ENCODE measurements at places on chromosomes 5 and 9.

DNA sequence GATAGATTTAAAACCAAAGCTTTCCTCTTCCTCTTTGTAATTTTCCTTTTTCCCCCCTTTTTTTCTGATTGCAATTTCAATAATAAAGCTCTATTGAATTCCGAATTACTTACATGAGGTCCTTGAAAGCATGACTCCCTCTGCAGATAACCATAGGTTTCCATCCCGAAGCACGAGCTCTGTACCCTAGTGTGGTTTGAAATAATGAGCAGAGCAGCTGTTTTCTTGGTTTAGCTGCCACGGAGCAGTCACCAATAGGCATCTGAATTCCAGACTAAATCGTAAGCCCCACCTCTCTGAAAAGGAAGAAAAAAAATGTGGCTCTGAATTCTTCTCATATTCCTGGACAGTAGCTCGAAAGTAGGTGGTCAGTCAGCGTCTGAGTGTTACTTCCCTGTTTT lies 18.5 kb upstream of the GNE start:
- DNase-seq = no peak

DNA sequence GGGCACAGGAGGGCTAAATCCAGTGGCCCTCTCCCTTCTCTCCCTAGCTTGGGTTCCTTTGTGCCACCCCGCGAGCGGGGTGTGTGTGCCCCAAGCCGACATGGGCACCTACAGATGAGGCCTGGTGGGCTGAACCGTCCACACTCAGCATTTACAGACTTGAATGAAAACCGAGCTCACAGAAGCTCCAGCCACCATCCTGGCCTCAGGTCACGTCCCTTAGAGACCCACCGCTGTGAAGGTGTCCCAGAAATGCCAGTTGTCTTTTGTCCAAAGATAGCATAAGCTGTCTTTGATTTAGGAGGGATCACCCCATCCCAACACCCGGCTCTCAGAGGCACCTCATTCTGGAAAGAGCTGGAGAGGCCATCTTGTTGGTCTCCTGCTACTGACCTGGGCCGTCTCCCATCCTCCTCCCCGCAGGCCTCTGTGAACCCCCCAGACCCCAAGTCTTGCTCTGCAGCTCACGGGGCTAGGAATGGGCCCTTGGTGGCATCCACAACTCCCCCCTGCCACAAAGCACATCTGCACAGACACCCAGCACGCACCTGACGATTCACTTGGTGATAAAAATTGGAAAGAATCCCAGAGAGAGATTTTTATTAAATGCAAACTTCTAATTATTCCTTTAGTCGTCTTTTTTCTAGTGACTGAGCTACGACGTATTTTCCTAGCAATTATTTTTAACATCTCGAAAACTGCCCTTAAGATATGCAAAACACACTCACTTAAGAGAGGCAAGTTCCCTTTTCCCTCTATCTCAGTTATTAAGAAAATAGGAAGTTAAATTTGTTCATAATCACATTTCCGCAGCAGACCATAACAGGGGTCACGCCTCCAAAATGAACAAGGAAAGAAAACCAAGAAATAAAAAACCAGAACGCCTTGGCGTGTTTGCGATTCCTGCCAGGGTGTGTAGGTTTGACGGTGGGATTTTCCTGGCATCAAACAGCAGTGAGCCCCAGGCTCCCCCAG lies 80.5 kb upstream of the LMX1B start:
- DNase-seq = no peak

- DNase-seq = no peak
These were observed 8.8 kb upstream of the PTGDS start for GRCh38 chr9:136968333-136969127.

- no peak for DNase-seq
These were observed 9.4 kb downstream of the LCN12 start for GRCh38 chr9:136961279-136962065.

- no peak for DNase-seq
These were observed 175.2 kb downstream of the CACNA1B start for GRCh38 chr9:138052635-138053320.

DNA sequence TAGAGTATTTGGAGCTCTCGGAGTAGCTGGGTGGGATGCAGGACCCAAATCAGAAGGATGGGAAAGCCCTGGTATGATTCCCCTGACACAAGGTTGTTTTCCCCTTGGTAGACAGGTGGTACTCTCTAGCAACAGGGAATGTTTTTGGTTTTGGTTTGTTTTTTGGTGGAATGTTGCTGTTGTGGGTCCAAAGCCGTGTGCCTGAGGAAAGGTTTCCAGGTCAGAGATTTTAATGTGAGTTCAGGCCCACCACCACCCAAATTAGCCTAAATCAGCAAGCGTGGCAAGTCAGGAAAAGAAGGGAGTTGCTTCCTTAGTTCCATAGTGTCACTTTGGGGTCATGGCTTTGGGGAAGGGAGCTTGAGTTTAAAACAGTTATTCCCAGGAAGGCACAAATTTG lies 385.5 kb downstream of the RAB3C start:
- no peak for DNase-seq

GRCh38 chr9:5879419-5880181 lies 11.1 kb upstream of the MLANA start:
- no peak for DNase-seq

- no peak for DNase-seq
These were observed 13.1 kb downstream of the DAP start for GRCh38 chr5:10747678-10748622.

DNA sequence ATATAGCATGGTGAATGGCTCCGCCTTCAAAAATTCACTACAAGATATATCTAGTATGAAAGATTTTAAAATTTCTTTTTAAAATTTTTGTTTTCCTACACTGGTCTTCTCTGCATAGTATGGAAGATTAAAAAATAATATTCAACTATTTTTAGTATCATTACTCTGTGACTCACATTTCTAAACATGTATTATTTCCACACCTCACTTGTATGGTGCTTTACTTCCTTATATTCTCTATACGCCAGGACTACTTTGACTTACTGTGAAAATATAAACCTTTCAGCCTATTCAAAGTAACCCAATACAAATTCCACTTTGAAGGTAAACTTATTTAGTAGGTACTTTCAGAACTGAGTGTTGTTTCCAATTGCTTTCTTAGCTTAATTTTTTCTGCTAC lies 26.8 kb upstream of the TXNDC8 start:
- no peak for DNase-seq

GRCh38 chr5:73722231-73722630 lies 96.2 kb downstream of the ARHGEF28 start:
- DNase-seq = no peak

GRCh38 chr5:133814152-133814551 lies 154.3 kb downstream of the C5orf15 start:
- DNase-seq = no peak

GRCh38 chr5:111347021-111347420 lies 122.8 kb downstream of the CAMK4 start:
- DNase-seq = no peak

- DNase-seq = no peak
These were observed 120.4 kb upstream of the CDH9 start for GRCh38 chr5:27158775-27159174.

DNA sequence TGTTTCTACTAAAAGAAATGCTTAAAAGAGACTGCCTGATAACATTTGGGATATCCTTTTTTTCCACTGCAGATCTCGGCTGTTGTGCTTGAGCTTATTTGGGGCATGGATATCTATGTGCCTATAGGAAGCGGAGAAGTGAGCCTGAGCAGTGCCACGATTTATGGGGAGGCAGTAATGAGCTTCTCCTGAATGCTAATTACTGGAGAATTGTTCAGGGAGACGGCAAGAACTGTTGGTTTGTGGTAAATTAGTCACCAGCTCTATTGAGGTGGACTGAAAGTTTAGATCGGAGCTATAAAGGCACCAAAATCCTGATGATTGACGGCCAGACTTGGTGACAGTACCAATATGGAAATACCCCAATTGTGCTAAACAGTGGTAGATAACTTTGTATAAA lies 186.5 kb downstream of the ARHGEF28 start:
- no peak for DNase-seq

- no peak for DNase-seq
These were observed 445.3 kb downstream of the NTRK2 start for GRCh38 chr9:85114799-85115198.

- no peak for DNase-seq
These were observed 50.0 kb downstream of the ATPSCKMT start for GRCh38 chr5:10199692-10200091.

DNA sequence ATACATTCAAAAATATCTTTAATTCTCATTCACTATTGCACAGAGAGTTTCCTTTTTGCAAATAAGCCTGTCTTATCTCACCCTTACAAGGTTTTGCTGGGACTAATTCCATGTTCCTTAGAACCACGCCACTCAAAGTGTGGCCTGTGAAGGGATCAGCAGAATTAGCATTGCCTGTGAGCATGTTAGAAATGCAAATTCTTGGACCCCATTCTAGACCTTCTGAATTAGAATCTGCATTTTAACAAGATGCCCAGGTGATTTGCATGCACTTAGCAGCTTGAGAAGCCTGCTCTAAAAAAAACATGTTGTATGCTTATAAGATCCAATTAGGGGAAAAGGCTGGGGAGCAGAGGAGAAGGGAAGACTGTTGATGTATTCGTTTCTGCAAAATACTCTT lies 460.0 kb downstream of the NTRK2 start:
- DNase-seq = no peak

GRCh38 chr5:143501310-143502044 lies 98.0 kb upstream of the NR3C1 start:
- DNase-seq = no peak

DNA sequence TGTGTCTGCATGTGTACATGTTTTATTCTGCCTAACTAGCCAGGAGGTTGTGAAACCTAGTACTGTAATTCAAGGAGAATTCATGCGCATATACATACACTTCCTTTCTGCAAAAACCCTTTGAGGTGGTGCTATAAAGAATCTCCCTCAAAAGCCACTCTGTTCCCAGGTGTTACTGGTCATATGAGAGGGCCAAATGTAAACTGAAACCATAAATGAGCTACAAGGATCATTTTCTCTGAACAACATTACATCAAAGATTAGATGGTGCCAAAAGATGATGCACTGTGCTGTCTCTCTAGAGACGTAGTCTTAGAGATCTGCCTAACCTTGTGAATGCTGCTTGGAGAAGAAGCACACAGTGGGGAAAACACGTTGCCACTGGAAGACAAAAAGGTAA lies 15.7 kb downstream of the NREP start:
- no peak for DNase-seq

GRCh38 chr9:35907711-35908503 lies 1.4 kb upstream of the SPAAR start:
- no peak for DNase-seq

DNA sequence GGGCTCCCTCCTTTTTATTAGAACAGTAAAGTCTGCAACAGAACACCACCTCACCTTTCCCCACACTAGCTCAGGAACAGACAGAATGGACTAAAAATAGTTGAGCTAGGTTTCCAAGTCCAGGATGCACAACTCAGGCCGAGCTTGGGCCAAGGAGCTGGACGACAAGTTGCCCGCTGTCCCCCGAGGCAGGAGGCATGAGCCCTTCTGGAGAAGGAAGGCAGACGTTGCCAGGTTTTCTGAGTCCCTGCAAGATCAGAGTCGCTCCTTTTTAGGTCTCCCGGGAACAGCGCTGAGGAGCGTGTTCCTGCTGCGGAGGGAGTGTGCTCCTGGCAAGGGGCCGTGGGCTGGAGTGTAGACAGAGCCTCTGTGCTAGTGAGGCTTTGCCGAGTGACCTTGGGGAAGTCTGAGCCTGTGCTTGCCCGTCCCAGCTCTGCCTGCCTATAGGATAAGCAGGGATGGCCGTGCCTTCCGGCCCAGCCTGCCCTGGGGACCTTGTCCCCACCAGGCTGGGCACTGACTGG lies 121.6 kb downstream of the WNK2 start:
- no peak for DNase-seq

DNA sequence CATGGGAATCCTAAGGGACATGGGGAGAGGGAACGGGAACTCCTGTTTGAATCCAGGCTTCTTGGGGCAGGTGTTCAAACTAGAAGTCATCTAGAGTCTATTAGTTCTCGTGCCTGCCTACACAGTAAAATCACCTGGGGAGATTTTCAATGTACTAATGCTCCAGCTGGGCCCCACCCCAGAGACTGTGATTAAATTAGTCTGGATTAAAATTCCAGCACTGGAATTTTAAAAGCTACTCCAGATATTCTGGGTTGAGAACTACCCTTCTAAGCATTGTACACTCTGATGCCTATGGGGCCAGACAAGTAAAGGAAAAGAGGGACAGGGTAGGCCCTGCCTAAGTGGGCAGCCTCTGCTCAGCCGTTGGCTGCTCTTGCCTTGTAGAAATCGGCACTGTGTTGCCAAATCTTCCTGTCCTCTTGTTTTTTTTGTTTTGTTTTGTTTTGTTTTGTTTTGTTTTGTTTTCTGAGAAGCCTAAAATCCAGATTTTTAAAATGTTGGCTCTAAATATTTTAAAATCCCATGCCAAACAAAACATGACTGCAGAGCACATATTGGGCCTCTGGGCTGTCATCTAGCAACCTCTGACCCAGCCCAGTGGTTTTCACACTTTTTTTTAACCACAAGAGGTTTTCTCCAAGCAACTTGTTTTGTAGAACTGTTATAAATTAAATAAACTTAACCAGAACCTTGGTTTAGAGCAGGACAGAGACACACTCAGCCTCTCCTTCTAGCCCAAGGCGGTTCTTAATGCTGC lies 29.0 kb downstream of the ADRB2 start:
- no peak for DNase-seq

DNA sequence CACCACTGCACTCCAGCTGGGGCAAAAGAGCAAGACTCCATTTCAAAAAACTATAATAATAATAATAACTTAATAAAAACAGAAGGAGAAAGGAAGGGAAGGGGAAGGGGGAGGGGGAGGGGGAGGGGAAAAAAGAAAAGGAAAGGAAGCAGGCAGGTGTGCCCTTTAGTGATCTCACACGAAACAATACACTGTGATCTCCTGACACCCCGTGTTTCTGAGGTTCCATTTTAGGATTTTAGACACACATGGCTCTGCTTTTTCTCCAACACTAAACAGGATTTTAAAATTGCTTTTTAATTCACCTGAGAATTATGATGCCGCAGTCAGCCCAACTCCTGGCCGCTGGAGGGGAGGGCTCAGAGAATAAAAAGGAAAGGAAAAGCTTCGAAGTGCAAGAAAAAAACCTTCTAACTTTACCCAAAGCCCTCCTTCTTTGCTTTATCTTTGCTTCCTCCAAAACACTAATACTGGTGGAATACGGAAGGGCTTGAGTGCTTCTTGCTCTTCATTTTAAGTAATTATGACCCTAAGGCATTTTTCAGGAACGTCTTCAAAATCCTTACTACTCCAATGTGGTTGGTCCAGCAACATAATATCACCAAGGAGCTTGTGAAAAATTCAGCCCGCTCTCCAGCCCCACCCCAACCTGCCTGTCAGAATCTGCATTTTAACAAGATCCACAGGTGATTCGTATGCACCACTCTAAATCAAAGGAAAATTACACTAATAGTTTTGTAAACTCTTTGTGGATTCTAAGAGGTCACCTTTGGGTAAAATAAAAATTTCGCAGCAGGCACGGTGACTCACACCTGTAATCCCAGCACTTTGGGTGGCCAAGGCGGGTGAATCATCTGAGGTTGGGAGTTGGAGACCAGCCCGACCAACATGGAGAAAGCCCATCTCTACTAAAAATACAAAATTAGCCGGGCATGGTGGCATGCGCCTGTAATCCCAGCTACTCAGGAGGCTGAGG lies 66.0 kb downstream of the MYO10 start:
- DNase-seq = no peak
